ENCODE measurements at places on chromosomes 13 and 19.
A peak's percentile ranks its signal among the peaks of the same experiment; 100 is the strongest.

- no peak for DNase-seq
Measured at GRCh38 chr19:40139533-40140287, 49.0 kb upstream of the ZNF780A start.

- DNase-seq, result no peak
Measured at GRCh38 chr19:44883922-44884321, 7.1 kb upstream of the TOMM40 start.

- DNase-seq, result no peak
Measured at GRCh38 chr13:99647596-99647985, 146.3 kb downstream of the TM9SF2 start.

DNA sequence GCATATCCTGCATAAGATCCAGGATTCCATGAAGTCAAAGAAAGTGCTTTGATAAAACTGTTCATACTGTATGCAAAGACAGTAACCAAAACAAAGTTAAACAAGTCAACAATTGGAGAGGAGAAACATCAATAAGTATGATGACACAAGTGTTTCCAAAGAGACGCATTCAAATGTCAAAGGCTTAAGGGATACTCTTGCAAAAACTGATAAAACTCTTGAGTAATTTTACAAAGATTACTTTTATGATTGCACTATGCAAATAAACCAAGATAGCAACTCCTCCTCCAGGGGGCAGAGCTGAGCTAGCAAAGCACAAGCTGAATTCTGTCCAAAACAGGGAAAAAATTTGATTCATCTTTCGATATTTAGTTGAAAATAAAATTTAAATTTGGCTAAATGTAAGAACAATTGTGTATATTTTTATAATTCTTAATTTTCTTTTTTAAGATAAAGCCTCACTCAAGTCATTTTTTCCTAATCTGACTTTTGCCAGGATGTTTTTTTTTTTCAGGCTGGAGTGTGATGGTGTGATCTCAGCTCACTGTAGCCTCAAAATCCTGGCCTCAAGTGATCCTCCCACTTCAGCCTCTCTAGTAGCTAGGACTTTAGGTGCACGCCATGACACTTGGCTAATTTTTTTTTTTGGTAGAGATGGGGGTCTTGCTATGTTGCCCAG is 84.0 kb downstream of the MZT1 start:
- DNase-seq, result no peak

DNA sequence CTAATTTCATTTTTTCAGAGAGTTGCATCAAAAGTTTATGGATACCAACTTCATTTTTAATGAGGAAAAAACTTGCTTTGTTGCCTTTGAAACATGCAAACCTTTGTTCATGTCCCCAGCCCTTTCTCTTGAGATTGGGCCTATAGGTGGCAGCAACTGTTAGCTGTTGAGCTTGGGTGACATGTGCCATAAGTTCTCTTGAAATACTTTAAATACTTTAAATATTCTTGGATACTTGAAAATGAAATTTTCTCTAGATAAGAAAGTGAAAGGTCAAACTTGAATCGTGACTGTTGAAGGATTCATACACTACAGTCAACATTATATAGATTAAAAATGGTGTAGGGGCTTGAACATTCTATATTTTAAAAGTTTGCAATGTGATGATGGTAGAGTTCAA is 294.9 kb downstream of the NDFIP2 start:
- peak; percentile 18 for DNase-seq

- DNase-seq, result no peak
Measured at GRCh38 chr13:51118809-51119431, 7.8 kb upstream of the C13orf42 start.

DNA sequence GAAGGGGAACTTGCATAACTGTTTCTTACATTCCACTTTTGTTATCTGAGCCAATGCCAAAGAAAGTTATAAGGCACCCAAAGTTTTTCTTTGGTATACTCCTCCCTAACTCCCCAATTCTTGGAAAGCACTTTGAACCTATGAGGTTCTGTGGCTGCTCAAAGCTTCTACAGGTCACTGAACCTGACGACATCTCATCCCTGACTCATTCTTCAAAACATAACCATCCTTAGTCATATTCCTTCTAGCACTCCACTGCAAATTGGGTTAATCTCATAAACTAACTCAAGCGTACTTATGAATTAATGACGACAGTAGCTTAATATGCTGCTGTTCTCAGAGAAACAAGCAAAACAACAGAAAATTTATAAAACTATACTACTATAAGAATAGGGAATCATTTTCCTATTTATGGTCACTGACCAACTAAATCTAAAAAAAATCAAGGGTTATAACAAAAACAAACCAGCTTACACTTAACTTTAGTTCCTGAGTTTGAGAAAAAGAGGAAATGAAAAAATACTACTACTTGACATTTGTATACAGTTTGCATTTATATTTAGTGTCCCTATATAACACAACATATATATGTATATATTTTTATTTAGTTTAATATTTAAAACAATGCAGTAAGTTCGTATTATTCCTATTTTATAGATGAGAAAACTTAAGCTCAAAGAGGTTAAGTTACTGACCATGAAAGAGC is 69.1 kb downstream of the CAB39L start:
- DNase-seq, result no peak

DNA sequence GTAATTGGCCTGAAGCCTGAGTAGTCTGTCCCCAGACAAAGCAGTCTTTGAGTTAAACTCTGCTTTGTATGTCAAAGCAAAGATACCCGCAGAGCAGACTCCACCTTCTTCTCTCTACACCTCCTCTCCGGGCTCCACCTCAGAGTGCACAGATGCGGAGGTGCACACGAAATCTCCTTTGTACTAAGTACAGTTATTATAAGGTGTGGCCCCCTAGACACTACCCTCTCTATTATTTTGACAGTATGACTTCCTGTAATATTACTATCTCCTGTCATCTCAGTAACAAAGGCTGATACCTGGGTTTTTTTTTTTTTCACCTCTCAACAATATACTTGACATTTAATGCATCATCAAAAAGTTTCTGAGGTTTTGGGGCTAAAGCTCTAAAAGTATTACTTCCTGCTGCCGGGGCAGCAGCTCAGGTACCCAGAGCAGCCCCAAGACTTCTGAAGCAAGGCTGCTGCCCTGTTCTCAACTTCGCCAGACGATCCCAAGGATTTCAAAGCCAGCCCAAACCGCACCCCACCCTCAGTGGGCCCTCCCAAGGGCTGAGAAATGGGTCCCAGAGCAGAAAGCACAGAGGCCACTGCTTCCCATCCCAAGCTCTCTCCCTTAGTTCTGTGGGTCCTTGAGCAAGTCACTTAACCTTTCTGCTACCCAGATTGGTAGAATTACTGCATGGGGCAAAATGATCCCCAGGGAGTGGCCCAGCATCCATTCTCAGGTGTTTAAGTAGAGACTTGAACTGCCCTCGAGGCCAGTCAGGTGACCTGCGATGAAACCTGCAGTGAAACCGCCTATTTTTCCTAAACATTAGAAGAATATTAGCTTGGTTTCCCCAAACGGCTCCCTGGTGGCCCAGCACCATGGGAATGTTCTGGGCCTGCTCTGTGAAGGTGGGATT is 180.6 kb downstream of the FOXO1 start:
- DNase-seq, result no peak

- DNase-seq, result no peak
Measured at GRCh38 chr13:44504116-44504515, 72.0 kb downstream of the TSC22D1 start.
